ENCODE measurements at places on chromosomes 7 and 10.
A peak's percentile ranks its signal among the peaks of the same experiment; 100 is the strongest.

DNA sequence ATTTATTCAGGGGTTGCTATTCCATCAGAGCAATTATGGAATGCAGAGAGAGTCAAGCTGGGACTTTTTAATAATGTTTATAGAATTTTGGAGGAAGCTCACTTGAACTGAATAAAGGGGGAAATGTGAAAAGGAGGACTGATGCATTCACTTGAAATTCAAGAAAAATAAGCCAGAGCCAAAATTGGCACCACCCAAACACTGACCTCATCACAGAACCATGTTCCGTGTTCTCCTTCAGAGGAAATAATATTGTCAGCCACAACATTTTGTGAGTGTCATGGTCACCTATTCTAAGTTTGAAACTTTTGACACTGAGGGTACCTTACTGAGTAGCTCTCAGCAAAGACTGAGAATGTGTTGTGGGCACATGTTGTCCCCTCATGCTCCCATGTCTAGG lies 207.0 kb downstream of the ANK3 start:
- peak; percentile 48 for DNase-seq

DNA sequence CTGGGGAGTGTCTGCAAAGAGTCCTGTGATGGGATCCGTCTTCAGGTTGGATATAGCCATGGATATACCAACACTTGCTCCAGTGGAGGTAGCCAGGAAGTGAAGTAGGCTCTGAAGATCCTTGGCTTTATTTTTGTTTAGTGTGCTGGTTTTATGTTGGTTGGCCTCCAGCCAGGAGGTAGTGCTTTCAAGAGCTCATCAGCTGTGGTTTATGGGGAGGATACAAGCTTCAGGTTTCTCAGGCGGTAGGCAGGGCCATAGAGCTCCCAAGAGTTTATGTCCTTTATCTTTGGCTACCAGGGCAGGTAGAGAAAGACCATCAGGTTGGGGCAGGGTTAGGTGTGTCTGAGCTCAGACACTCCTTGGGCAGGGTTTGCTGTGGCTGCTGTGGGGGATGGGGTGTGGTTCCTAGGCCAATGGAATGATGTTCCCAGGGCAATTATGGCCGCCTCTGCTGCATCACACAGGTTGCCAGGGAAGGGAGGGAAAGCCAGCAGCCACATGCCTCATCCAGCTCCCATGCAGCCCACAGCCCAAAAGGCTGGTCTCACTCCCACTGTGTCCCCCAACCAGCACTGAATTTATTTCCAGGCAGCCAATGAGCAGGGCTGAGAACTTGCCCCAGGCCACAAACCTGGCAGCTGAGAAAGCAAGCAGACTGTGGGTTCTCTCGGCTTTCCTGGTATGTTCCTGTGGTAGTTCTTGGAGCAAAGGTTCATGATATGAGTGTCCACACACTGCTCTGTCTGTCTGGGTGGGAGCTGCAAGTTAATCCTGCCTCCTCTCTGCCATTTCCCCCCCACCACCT lies 67.0 kb upstream of the PRLHR start:
- DNase-seq: no peak

GRCh38 chr7:132084776-132085388 lies 491.4 kb downstream of the PLXNA4 start:
- DNase-seq: no peak

DNA sequence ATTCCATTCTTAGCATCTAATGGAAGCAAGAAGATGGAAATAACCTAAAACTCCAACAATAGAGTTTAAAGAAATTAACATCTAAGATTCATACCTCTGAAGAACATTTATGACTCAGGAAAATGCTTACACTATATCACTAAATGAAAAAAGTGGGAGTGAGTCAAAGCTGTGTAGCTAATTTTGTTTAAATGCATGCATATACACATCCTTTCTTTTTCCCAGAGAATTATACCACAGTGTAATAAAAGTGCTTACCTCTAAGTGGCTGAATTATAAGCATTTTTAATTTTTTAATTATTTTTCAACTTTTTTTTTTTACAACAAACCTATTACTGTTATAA lies 44.3 kb downstream of the CCDC71L start:
- DNase-seq: no peak

All from AG10803 (cell line).